ENCODE measurements at places on chromosomes 3 and 15.

- DNase-seq, result no peak
These were observed 177.7 kb downstream of the VGLL4 start for GRCh38 chr3:11465744-11466616.

DNA sequence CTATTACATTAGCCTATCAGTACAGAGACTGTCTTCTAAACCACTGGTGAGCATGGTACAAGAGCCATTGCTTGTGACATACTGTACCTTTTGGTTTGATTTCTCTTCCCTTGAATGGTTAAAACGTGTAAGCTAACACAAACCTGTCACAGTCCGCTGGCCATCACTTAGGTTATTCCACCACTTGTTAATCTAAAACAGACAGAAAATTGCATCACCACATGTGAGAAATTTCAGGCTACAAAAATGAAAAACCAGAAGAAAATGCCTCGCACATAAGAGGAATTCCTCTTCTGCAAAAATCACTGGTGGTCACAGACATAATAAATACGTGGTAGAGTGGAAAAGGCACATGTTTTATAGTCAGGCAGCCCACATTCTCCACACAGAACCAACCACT lies 22.1 kb downstream of the PARL start:
- DNase-seq, result no peak

- no peak for DNase-seq
These were observed 4.5 kb downstream of the THBS1 start for GRCh38 chr15:39585389-39585841.

DNA sequence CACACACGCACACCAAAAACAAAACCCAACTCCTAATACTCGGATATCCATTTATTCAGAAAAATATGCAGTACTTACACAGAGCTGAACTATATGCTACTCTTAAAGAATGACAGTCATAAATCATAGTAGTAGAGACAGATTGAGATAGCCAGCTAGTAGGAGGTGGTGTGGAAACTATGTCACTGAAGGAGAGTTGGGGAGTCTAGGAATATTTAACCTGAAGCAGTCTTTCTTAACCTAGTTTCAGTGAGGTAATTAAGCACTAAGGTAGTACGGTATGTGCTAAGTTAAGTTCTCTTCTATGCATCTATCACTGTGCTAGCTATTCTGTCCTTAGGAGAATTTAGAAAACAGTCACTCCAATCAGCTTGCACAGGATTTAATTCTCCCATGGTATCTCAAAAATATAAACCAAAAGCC lies 54.2 kb downstream of the ANKRD28 start:
- peak; percentile 31 for DNase-seq

GRCh38 chr3:124291008-124291407 lies 299.1 kb upstream of the ROPN1 start:
- DNase-seq, result no peak

Data from SW 1271 (cell line).